Karpas-422 (cell line): ENCODE measurements at places on chromosomes 3 and 15.

DNA sequence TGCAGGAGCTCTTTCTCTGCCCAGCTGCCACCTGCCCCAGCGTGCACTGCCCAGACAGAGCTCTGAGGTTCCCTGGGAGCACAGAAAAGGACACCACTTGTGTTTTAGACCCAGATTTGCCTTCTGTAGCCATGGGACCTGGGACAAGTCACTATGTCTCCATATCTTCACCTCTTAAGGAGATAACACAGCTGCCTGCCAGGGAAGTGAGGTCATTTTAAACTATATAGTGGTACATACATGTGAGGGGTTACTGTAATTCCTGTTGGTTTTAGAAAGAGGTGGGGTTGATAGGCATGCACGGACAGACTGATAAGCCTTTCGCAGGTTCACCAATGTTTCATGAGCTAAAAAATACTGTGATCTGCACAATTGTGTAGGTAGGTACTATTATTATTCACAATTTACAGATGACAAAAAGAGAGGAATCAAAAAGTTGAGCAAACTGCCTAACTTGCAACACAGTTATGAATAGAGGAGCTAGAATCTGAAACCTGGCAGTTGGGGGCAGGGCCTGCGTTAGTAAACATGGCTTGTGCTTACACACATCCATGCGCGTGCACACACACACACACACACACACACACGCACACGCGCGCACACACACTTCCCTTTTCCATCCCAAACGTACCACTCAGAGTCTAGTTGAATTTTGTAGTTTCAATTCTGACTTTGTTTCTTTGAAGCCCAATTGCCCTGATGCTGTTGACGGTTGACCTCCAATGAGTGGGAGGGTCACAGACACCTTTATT, 193.6 kb downstream of the FAM43A start:
- peaks cover 25% of the 10 kb centered on the region for H3K4me1 ChIP-seq
- DNase-seq = no peak

GRCh38 chr3:41792806-41793205, 169.1 kb downstream of the ULK4 start:
- no peaks in the 10 kb centered on the region for H3K36me3 ChIP-seq
- no peak for DNase-seq
- H3K4me3 ChIP-seq = no peak overlapping the region
- no peaks in the 10 kb centered on the region for H3K27me3 ChIP-seq
- H3K27ac ChIP-seq = no peak overlapping the region

- no peak for DNase-seq
- H3K27ac ChIP-seq = no peak overlapping the region
- H3K4me1 ChIP-seq = no peaks in the 10 kb centered on the region
- no peak overlapping the region for H3K4me3 ChIP-seq
- no peaks in the 10 kb centered on the region for H3K27me3 ChIP-seq
Observed at GRCh38 chr3:64291345-64291744, 66.1 kb upstream of the PRICKLE2 start.

DNA sequence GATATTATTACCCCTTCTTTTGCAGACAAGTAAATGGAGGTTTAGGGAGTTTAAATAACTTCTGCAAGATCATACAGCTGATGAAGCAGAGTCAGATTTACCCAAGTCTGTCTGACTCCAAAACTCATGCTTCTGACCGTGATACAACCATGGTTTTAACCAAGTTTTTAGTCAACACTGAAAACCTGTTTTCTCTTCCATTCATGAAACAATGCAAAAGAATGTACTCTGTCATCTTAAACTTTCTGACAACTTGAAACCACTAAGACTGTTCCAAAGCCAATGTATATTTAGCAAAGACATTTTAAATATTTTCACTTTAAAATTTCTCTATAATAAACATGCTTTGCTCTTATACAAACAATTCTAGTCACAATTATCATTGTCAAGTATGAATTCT, 77.0 kb upstream of the RBMS3 start:
- H3K4me1 ChIP-seq = no peaks in the 10 kb centered on the region
- no peak for DNase-seq
- H3K27me3 ChIP-seq = no peaks in the 10 kb centered on the region
- no peak overlapping the region for H3K27ac ChIP-seq
- no peak overlapping the region for H3K4me3 ChIP-seq

- no peaks in the 10 kb centered on the region for H3K27me3 ChIP-seq
- no peak overlapping the region for H3K4me3 ChIP-seq
- H3K27ac ChIP-seq = no peak overlapping the region
- H3K36me3 ChIP-seq = no peaks in the 10 kb centered on the region
- no peak for DNase-seq
- H3K4me1 ChIP-seq = no peaks in the 10 kb centered on the region
Observed at GRCh38 chr3:64856106-64856505, 168.3 kb upstream of the ADAMTS9 start.

DNA sequence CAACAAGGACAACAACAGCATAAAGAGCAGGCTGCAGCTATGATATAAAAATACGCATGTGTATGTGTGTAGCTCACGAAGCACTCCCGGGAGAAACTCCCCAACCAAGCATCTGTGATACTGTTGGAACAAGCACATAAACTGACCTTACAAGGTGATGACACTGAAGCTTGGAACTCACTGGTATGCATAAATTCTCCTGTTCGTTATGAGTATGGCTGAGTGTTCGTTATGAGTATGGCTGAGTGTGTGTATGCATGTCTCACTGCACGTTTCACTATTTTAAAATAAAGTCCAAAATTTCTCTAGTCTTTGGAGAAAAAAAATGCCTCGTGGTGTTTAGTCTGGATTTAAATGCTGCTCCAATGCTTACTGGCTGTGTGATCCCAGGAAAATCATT, 256.8 kb downstream of the RORA start:
- H3K27ac ChIP-seq = no peak overlapping the region
- H3K4me3 ChIP-seq = no peak overlapping the region
- H3K27me3 ChIP-seq = no peaks in the 10 kb centered on the region
- no peaks in the 10 kb centered on the region for H3K36me3 ChIP-seq
- DNase-seq = no peak

DNA sequence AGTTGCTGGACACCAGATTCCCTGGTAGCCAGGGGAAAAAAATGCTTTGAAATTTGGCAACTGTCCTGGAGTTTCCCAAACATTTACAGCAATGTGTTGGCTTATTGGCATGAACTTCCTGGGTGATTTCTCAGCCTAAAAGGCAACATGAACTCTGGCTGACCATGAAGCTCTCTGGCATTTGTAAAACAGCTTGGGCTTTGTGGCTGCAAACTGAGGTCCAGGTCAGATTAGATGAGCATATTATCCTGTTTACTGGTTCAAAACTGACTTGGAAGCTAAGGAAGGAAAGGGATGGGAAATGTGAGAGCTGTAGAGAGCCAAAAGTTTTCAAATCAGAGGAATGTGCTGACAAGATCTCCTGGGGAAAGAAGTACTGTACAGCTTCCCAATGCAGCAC, 139.0 kb downstream of the P3H2 start:
- no peaks in the 10 kb centered on the region for H3K36me3 ChIP-seq
- no peak for DNase-seq
- no peak overlapping the region for H3K27ac ChIP-seq
- no peak overlapping the region for H3K4me3 ChIP-seq
- H3K4me1 ChIP-seq = no peaks in the 10 kb centered on the region

GRCh38 chr15:24877174-24877573, 77.6 kb upstream of the SNRPN start:
- no peak overlapping the region for H3K27ac ChIP-seq
- H3K27me3 ChIP-seq = no peaks in the 10 kb centered on the region
- H3K4me3 ChIP-seq = no peak overlapping the region
- no peak for DNase-seq
- H3K36me3 ChIP-seq = no peaks in the 10 kb centered on the region

DNA sequence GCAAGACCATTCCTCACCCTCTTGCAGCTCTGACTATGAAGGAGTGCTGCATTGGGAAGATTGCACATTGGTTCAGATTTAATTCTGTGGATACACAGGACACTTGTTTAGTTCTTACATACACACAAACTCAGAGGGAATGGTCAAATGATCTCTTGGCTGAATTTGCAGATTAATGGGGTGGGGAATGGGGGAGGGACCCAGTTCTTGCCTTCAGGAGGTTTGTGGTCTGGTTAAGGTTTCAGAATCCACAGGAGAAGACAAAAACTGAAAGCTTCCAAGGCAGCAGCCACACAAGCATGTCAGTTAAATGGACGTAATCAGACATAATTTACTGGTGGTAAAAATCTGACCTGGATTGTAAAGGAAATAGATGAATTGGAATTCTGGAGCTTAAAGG, 257.1 kb upstream of the ROPN1 start:
- H3K4me3 ChIP-seq = no peak overlapping the region
- H3K36me3 ChIP-seq = no peaks in the 10 kb centered on the region
- no peaks in the 10 kb centered on the region for H3K4me1 ChIP-seq
- no peaks in the 10 kb centered on the region for H3K27me3 ChIP-seq
- no peak overlapping the region for H3K27ac ChIP-seq

GRCh38 chr3:149016669-149017541, 25.6 kb downstream of the GYG1 start:
- H3K36me3 ChIP-seq = no peaks in the 10 kb centered on the region
- DNase-seq = no peak
- no peaks in the 10 kb centered on the region for H3K4me1 ChIP-seq
- H3K27me3 ChIP-seq = no peaks in the 10 kb centered on the region
- no peak overlapping the region for H3K27ac ChIP-seq

DNA sequence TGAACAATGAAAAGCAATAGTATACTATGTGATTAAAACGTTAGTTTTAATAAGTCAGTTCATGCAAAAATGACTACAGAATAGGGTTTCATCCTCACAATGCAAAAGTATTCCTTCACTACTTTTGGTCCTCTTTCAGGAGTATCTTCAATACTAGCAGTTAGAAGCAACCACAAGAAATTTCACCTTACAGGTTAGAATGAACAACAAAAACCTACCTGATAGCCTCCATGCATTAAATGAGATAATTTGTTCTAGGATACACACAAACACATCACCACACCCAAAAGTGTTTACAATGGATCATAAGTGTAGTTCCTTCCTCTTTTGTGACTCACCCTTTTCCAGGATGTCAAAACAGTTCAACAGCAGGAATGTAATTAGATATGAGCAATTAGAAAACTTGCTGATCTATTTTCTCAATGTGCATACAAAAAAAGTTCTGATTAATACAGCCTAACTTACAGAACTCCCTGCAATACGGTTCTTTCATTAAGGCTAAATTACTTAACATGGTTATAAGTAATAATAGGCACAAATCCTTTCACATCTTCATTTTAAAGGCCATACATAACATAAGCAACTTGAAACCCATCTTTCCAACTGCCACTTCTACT, 21.6 kb downstream of the UACA start:
- H3K27ac ChIP-seq = no peak overlapping the region
- no peaks in the 10 kb centered on the region for H3K36me3 ChIP-seq
- no peaks in the 10 kb centered on the region for H3K4me1 ChIP-seq
- no peaks in the 10 kb centered on the region for H3K27me3 ChIP-seq
- no peak overlapping the region for H3K4me3 ChIP-seq

GRCh38 chr3:66598168-66598567, 97.3 kb upstream of the LRIG1 start:
- H3K27me3 ChIP-seq = no peaks in the 10 kb centered on the region
- H3K4me1 ChIP-seq = no peaks in the 10 kb centered on the region; the same call in 1 of the 2 replicates
- H3K27ac ChIP-seq = no peak overlapping the region
- H3K4me3 ChIP-seq = no peak overlapping the region
- H3K36me3 ChIP-seq = no peaks in the 10 kb centered on the region

DNA sequence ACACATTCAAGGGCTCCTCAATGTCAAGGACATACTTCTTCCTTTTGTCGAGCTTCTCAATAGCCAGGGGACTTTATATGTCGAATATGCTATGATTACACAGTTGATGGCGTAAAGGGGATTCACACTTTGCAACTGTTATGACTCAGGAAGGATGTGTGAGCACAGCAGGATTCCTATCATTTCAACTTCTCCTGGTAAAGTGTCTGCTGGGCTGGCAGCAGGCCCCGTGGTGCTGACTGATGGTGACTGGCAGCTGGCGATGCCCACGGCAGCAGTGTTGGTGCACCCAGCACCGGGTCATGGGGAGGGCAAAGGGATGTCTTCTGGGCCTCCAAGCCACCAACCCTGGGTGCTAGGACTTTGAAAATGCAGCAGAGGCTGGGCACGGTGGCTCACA, 44.8 kb upstream of the GNB5 start:
- H3K27ac ChIP-seq = no peak overlapping the region; the same call in 1 of the 2 replicates
- DNase-seq = no peak
- H3K4me3 ChIP-seq = no peak overlapping the region
- H3K27me3 ChIP-seq = no peaks in the 10 kb centered on the region

- no peak overlapping the region for H3K4me3 ChIP-seq
- no peaks in the 10 kb centered on the region for H3K27me3 ChIP-seq
- peaks cover 43% of the 10 kb centered on the region for H3K4me1 ChIP-seq
- H3K27ac ChIP-seq = no peak overlapping the region
- H3K36me3 ChIP-seq = peaks cover 7% of the 10 kb centered on the region; the same call in 1 of the 2 replicates
- no peak for DNase-seq
Observed at GRCh38 chr3:195532834-195533233, 10.3 kb downstream of the PPP1R2 start.

DNA sequence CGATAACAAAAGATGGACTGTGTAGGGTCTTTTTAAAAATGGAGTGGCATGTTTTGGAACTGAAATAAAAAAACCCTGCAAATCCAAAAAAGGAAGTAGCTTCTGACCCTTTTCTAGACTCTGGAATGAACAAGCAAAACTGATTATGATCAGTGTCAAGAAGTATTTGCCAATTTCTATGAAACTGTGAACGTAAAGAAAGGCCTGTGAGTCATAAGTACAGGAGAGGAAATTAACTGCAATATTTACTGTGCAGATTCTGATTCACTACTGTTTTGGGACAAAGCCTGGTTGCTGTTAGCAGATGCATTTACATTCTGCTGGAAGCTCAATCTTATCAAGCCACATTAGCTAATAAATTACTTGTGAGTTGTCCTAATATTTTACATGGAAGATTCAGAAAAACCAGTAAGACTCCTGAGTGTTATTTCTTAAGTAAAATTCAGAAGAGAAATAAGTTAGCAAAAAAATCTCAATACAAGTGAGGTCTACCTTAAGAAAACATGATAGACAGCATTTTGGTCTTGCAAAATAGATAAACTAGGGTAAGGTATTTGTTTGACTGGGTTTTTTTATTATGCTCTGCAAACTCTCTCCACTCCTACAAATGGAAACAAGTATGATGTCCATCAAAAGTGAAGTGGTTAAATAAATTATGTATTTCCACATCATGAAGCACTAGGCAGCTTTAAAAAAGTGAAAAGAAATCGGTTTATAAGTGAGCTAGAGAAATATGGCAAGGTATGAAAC, 90.2 kb upstream of the LMOD3 start:
- H3K4me1 ChIP-seq = no peaks in the 10 kb centered on the region
- no peak overlapping the region for H3K4me3 ChIP-seq
- H3K36me3 ChIP-seq = no peaks in the 10 kb centered on the region

GRCh38 chr3:141306922-141307321, 61.4 kb upstream of the ZBTB38 start:
- no peaks in the 10 kb centered on the region for H3K27me3 ChIP-seq
- H3K27ac ChIP-seq = no peak overlapping the region
- no peaks in the 10 kb centered on the region for H3K36me3 ChIP-seq
- no peak for DNase-seq
